Cortex of kidney (tissue), 1 donor: ENCODE measurements at places on chromosomes 16 and 17.

- DNase-seq = no peak
Measured at GRCh38 chr16:4052096-4052495, 64.1 kb downstream of the ADCY9 start.

- DNase-seq = no peak
Measured at GRCh38 chr17:69430488-69430887, 16.0 kb downstream of the MAP2K6 start.

DNA sequence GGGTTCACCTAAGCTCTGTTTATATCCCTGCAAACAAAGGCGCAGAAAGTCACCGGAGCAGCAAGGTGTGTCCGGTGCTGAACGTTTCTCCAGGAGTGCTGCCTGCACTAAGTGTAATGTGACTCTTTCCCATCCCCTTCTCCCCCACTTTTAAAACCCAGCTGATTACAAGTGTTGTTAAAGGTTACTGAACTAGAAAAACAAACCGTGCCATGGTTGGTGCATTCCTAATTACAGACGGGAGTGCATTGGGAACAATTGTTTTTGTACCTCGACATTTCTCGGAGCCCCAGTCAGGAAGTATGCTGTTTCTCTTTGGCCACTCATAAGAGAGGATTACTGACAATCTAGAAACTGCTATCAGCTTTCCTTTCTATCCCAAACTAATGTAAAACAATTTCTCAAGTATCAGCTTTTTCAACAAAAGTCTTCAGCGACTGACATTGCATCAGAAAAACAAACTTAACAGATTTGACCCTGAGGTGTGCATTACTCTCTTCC is 441.0 kb upstream of the SALL1 start:
- DNase-seq = no peak

- no peak for DNase-seq
Measured at GRCh38 chr17:21085707-21086106, 41.1 kb upstream of the DHRS7B start.

- no peak for DNase-seq
Measured at GRCh38 chr16:54412037-54412436, 125.5 kb upstream of the IRX3 start.

DNA sequence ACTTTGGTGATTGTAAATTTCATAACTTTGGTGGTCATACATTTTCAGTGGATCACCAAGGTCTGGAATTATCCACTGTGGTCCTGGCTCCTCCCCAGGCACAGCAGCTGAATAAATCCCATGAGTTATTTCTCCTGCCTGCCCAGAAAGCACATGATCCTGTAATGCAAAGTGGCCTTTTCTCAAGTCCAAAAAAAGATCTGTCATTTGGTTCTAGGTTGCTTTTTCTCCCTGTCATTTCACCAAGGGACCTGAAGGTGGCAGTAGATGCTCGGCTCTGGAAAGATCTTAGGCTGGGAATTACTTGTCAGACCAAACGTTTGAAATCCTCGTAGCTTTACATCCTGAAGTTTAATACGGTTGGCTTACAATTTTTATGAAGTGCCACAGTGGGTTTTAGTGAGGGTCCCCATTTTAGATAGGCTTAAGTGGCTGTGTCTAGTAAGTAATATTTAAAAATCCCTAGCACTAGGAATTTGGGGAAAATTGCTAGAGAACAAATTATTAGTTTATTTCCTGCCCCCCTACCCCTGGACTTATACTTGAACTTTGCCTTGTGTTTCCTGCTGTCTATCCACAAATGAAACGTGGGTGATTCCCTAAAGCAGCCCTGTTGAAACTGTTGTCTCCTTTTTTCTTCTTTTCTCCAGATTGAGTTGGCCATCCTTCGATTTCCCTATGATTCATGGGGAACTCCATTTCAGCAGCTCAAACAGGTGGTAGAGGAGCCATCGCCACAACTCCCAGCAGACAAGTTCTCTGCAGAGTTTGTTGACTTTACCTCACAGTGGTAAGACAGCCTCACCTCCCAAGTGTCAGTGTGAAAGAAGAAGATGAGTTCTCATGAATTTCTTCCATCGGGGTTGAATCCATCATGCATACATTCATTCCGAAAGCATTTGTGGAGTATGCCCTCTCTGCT is 111.7 kb downstream of the MAP2K6 start:
- DNase-seq = no peak

DNA sequence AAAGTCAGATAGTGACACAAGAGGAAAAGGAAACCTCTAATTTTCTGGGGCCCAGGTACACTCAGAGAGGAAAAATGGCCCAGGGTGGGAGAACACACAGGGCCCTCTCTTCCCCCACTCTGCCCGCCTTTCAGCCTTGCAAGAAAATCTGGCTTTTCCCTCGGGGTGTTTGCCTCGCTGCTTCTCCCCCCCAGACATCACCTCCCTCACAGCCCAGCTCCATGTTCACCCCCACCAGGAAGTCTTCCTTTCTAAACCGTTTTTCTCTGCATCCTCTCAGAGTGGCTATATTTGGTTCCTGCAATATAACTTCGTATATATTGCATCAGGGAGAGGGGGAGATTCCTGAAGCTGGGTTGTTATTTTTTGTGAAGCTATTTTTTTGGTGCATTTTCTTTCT is 27.3 kb downstream of the RPRML start:
- DNase-seq = no peak
